ENCODE measurements at places on chromosomes 16 and 17.

DNA sequence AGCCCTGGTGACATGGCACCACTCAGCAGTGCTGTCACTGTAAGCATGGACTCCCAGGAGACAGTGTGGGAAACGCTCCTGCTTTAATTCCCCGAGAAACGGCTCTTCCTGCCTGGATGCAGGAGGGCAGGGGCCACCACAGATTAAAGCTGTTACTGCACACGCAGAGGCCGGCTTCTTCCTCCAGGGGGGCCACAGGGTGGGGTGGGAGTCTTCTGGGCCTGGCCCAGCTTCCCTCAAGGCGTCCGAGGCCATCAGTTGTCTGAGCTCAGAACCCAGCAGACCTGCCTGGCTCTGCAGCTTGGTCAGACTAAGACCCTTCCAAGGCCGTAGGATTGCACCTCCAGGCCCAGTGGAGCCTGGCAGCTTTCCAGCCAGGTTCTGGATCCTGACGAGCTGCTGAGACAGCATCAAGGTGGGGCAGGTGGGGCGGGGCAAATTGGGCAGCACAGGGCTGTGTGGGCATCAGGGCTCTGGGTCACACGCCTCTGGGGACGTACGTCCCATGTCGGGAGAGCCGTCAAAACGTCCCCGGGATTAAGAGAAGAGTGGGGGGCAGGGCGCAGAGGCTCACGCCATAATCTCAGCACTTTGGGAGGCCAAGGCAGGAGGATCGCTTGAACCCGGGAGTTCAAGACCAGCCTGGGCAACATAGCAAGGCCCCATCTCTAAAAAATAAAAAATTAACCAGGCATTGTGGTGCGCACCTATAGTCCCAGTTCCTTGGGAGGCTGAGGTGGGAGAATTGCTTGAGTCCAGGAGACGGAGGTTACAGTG lies 5.0 kb upstream of the CAPN15 start:
- DNase-seq, result no peak

GRCh38 chr17:21172846-21173245 lies 41.1 kb downstream of the TMEM11 start:
- no peak for DNase-seq

GRCh38 chr17:50511058-50511457 lies 2.8 kb downstream of the MYCBPAP start:
- no peak for DNase-seq

DNA sequence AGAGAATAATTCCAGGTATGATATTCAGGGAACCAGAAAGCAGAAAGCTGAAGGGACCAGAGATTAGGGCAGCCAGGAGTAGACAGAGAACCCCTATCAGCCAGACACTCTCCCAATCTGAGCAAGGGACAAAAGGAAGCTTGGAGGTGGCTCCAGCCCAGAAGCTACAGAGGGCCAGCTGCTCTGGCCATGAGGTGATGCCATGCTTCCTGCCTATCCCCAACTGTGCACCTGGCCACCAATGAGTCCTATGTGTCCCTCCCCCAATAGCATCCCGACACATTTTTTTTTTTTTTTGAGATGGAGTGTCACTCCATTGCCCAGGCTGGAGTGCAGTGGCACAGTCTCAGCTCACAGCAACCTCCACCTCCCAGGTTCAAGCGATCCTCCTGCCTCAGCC lies 30.0 kb downstream of the NSMCE1 start:
- DNase-seq, result no peak

- DNase-seq, result no peak
Measured at GRCh38 chr16:85864965-85865364, 34.0 kb upstream of the IRF8 start.

DNA sequence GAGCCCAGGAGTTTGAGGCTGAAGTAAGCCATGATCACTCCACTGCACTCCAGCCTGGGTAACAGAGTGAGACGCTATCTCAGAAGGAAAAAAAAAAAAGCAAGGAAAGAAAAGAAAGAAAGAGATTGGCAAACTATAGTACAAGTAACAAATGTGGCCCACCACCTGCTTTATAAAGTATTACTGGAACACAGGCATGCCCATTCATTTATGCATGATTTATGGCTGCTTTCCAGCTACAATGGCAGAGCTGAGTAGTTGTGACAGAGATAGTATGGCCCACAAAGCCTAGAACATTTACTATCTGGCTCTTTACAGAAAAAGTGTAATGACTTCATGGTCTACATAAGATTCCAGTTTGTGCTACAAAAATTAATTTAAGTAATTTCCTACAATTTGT lies 23.6 kb downstream of the C16orf87 start:
- DNase-seq, result no peak

- no peak for DNase-seq
Measured at GRCh38 chr17:48970865-48971687, 2.7 kb upstream of the GIP start.
